Activated B cell treated with CpG ODN at 0.5 μM for 24 hours (primary cell): ENCODE measurements at places on chromosomes 4 and X.

- DNase-seq, result no peak
Measured at GRCh38 chr4:186318481-186318880, 52.5 kb downstream of the F11 start.

GRCh38 chr4:138919094-138919936 lies 96.3 kb upstream of the NOCT start:
- DNase-seq, result no peak

DNA sequence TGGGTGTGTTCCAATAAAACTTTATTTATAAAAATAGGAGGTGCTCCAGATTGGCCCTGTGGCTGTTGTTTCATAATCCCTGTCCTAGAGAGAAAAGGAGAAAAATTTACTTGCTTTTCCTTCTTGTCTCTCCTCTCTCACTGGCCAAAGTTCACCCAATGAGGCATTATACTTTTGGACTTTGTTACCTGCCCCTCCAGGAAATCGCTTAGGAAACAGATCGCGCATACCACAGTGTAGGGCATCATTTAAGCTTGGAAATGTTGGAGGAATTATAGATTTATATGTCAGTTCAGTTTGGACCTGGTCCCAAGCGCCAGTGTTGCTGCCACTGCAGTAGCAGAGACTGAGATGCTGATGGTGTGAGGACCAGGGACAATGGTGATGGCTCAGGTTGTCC lies 337.6 kb upstream of the NR3C2 start:
- DNase-seq, result no peak

DNA sequence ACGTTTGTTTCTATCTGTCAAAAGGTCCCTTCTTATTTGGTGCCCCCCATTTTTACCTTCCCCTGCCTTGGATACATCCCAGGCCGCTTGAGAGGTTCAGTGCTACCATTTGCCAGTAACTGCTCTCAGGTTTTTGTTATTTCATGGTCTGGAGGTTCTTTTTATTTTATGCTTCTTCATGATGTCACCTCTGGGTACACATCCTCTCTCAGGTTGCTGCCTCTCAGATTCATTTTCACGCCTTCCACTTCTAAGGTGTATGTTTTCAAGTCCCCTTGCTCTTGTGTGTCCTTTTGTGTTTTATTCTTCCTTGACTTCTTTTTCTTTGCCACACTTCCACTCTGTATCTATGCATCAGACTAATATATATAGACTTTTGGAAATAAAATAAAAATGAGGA lies 640.1 kb upstream of the AADAT start:
- no peak for DNase-seq

DNA sequence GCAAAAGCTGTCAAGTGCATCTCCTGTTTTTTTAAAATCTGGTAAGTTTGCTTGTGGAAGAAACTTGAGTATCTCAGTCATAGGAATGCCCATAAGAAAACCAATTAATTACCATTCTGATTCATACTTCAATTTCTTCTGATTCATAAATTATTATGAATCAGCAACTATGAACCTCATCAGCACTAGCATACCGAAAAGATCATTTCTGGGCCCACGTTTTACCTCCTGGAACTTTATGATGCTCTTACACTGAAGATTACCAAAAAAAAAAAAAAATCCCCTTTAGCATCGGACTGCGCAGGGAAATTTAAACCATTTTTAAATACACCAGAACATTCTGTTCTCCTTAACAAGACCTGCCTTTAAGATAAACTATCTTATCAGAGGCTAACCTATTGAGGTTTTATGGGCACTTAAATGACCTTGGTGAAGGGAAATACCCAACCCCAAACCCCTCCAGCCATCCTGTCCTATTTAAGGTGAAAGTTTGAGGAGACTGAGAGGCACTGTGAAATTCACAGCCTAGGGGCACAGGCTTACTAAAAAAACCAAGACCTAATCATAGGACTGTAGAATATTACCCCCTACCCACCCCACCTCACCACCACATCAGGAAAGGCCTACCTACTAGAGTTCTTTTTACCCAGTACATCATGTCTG lies 38.2 kb upstream of the ABCG2 start:
- DNase-seq, result no peak

DNA sequence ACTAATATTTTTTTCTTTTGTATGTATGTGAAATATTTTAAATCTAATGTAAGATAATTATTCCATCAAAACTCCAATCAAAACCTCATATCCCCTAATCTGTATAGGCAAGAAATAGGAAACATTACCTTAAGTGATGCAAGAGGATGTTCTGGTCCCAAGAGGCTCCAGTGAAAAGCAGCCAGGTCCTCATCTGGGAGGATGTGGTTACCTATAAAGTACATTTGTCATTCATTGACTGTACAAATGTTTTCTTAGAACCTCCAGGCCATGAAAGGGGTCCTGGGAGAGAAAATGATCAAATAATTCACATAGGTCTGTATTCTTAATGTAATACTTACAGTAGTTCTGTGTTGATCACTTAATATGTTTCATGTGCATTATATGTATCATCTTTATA lies 25.5 kb downstream of the FAM120C start:
- DNase-seq, result no peak

GRCh38 chr4:56060036-56060435 lies 111.3 kb downstream of the CEP135 start:
- no peak for DNase-seq

DNA sequence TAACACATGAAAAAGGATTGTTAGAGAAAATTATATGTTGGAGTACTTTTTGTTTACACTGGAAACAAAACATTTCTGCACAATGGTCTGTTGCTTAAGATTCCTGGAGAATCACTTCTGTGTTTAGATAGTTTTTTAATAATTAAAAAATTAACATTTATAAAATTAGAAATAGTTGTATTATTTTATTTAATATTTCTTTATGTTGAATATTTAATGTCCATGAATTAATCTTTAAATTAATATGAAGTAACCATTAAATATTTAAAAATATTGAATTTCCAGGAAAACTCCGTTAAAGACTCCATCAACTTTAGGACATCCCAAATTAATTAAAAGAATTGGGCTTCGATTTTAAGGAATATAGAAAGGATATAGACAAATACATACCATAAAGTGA lies 797.1 kb upstream of the GALNTL6 start:
- no peak for DNase-seq
